ENCODE measurements at places on chromosomes 13 and 19.

DNA sequence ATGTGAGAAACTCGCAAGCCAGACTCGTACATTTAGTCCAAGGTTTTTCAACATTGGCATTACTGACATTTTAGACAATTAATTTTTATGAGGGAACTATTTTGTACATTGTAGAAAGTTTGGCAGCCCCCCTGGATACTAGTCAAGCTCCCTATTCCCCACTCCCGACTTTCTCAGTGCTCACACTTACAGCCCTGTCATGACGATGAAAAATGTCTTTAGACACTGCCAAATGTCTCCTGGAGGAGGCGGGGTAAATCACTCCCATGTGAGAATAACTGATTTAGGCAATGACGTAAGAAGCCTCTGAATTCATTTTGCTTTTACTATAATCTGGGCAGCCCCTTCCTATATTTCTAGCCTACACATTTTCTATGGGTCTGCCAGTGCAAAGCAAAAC, 535.8 kb upstream of the KLHL1 start:
- no peak for DNase-seq

GRCh38 chr13:50684366-50684765, 159.1 kb downstream of the DLEU7 start:
- no peak for DNase-seq

- no peak for DNase-seq
Measured at GRCh38 chr19:33248954-33249613, 23.4 kb upstream of the SLC7A10 start.

GRCh38 chr19:58355908-58356765, 2.8 kb upstream of the A1BG start:
- no peak for DNase-seq

DNA sequence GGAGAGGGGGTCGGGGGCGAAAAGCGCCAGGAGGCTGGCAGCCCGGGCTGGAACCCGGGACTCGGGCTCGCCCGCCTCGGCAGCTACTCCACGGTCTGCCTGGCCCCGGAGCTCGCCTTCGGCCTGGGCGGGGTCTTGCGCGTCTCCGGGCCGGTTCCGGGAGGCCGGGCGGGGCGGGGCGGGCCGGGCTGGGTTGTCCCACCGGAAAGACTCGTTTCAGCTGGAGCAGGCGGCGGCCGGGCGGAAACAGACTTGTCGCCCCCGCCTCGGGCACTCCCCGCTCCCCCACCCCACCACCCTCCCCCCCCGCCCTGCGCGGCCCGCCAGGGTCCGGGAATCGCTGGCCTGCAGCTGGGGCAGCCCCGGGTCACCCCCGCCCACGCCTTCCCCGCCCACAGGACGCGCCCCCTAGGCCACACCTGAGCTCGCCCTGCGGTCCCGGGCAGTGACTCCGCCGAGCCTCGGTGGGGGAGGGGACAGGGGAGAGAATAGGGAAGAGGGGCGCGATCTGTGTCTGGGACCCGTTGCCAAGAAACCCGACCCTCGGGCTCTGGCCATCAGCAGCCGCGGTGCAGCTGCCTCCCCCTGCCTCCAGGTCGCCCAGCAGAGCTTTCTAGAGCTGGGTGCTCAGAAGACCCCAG, 109.4 kb downstream of the KCTD15 start:
- no peak for DNase-seq
